ENCODE measurements at places on chromosomes 12 and 14.

GRCh38 chr12:127594351-127594970, 672.5 kb upstream of the TMEM132C start:
- DNase-seq, result no peak

GRCh38 chr12:54891717-54892478, 37.6 kb downstream of the MUCL1 start:
- DNase-seq, result no peak

- DNase-seq, result no peak
These were observed 732 bp upstream of the ARF3 start for GRCh38 chr12:48958049-48958388.

- no peak for DNase-seq
These were observed 68.1 kb upstream of the HECTD1 start for GRCh38 chr14:31275731-31276130.

DNA sequence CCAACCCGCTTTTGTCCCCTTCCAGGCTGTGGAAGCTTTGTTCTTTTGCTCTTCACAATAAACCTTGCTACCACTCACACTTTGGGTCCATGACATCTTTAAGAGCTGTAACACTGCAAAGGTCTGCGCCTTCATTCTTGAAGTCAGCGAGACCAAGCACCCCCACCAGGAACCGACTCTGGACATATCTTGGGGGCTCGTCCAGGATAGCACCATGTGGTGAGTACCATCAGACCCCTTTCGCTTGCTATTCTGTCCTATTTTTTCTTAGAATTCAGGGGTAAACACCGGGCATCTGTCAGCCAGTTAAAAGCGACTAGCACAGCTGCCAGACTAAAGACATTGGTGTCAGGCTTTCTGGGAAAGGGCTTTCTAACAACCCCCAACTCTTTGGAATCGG, 137.6 kb upstream of the PPFIA2 start:
- DNase-seq, result no peak

- no peak for DNase-seq
These were observed 3.7 kb downstream of the TMTC3 start for GRCh38 chr12:88145567-88146505.

GRCh38 chr14:96260341-96260821, 4.4 kb downstream of the BDKRB1 start:
- DNase-seq, result no peak

DNA sequence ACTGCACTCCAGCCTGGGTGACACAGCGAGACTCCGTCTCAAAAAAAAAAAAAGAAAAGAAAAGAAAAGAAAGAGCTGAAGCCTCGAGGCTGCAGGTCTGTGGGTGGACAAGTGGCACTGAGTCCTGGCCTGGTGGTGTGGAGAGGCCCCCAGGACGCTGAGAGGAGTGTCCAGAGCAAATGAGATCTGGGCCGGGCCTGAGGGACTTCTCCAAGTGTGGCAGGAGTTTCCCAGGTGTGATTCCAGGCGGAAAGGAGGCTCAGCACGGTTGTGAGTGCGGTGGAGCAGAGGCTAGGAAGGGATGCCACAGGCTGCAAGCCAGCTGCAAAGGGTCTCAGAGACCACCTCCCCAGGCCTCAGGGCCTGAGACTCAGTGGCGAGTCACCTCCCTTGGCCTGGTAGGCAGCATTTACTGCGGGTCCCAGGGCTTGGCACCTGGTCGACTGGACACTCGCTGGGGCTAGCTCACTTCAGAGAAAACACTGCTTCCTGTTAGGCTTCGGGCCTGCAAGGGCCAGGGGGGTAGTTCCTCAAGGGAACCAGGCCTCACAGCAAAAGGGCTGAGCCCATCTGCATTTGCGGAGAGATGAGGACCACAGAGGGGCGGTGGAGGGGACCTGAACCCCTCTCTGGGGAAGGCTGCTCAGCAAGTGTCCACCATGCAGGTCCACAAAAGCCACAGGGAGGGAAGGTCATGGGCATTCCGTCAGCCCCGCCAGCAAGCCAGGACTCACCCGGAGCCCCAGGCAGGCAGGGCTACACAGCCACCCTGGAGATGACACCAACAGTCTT, 11.7 kb downstream of the TTC7B start:
- no peak for DNase-seq
